ENCODE measurements at places on chromosomes 3 and 15.
A peak's percentile ranks its signal among the peaks of the same experiment; 100 is the strongest.

GRCh38 chr3:40829876-40830275 is 305.1 kb downstream of the ZNF621 start:
- DNase-seq = no peak

DNA sequence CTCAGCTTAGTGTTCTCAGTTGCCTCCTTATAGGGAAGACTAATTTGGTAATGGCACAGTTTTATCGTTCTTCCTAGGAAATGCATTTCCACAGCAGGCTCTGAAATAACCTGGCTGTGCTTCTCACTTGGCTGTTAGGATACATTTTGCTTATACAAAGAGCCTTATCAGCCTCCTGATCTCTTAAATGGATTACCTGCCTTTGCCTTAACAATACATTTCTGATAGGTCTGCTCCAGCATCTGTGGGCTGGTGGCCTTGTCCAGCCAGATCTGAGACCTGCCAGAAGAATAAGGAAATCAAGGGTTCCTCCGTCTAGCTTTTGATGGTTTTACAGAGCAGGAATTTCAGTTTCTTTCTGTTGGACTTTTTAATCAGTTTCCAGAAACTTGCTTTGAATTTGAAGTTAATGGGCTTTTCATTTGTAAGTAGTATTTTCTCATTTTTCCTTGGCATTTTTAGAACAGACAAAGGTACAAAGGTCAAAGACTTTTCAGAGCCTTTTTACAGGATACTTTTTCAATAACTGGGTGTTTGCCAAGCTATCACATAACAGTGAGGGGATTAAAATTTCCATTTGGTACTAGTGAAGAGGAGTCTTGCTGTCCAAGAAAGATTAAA is 116.3 kb downstream of the AKAP13 start:
- DNase-seq = no peak

- DNase-seq = no peak
Measured at GRCh38 chr3:140595295-140595694, 82.6 kb upstream of the TRIM42 start.

DNA sequence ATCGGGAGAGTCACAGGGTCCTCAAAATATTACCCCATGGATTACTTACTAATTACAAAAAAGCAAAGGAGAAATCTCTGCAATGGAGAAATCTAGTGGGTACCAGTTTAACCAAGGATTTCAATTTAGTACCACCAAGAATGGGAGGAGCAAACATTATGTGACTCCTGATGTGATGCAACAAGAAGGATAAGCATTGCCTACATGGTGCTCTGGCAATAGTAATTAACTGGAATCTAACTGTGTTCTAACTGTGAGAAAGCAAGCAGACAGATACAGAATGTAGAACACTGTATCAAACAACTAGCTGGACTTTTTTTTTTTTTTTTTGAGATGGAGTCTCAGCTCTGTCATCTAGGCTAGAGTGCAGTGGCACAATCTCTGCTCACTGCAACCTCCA is 159.2 kb downstream of the TNIK start:
- no peak for DNase-seq

DNA sequence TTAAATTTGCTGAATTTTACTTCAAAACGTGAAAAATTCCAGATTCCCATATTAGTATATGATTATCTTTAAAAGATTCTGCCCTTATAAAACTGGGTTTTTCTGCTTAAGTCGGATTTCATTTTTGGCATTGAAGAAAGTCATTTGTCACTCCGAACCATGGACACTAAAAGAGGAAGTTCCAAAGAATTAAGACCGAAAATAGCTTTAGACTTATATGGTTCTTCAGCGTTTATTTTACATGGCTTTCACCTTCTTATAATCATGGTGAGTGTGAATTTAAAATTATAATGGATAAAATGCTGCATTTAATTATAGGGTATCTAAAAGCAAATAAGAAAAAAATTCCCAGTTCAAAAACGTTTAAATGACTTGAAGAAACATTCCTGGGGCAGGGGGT is 1.0 kb downstream of the C3orf38 start:
- peak; percentile 28 for DNase-seq

GRCh38 chr3:37243820-37244748 is 69.7 kb upstream of the LRRFIP2 start:
- no peak for DNase-seq

- no peak for DNase-seq
Measured at GRCh38 chr3:126969586-126969985, 13.3 kb upstream of the PLXNA1 start.

GRCh38 chr3:194691481-194692283 is 6.0 kb downstream of the FAM43A start:
- no peak for DNase-seq

- DNase-seq = no peak
Measured at GRCh38 chr15:68524753-68525584, 53.8 kb upstream of the CORO2B start.

DNA sequence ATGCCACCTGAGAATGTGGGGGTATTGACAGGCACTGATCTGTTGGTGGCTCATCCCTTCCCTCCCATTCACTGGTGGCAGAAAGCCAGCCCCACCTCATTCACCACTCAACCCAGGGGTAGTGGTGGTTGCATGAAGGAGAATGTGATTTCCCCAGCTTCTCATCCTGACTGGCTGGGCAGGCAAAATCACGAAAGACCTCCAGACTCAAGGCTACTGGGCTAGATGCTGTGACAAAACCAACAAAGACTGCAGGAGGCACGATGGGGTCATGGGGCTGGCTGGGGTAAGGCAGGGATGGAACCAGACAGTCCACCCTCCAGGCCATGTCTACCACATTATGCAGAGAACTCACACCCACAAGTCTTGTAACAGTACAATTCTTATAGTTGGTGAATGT is 33.9 kb downstream of the FSTL1 start:
- DNase-seq = no peak

GRCh38 chr3:70882104-70882503 is 569.7 kb upstream of the MDFIC2 start:
- DNase-seq = no peak

GRCh38 chr3:84717894-84718293 is 240.9 kb upstream of the CADM2 start:
- DNase-seq = no peak

- no peak for DNase-seq
Measured at GRCh38 chr3:36730966-36731365, 33.4 kb downstream of the DCLK3 start.

- DNase-seq = no peak
Measured at GRCh38 chr3:36197151-36197550, 183.2 kb upstream of the STAC start.

DNA sequence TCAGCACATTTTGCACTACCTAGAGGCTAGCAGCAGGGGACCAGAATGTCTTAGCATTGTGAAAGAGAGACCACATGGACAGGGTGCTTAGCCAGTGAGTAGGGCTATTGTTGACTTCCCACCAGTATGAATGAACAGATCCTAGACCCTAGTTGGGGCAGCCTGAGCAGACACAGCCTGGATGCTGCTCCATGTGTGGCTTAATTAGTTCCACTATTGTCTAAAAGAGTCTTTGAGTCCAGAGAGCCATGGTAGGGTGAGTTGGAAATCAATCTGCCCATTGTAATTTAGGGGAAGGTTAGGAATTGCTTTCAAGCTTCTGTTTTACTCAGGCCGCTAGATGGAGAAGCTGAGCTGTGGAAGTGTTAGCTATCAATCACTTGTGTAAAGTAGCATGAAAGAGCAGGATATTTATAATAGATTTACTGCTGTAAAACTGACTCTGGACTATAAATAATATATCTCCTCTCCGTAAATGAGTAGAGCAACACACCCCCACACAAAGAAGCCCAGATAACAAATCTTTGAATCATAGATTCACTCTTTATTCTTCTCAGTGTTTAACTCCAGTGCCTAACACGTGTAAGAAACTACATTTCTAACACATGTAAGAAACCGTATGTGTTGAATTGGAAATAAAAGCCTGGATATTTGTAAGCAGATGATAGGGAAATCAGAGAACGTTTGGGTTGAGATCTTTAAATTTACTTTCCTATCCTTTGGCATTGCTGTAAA is 4.1 kb upstream of the GCSAM start:
- no peak for DNase-seq

DNA sequence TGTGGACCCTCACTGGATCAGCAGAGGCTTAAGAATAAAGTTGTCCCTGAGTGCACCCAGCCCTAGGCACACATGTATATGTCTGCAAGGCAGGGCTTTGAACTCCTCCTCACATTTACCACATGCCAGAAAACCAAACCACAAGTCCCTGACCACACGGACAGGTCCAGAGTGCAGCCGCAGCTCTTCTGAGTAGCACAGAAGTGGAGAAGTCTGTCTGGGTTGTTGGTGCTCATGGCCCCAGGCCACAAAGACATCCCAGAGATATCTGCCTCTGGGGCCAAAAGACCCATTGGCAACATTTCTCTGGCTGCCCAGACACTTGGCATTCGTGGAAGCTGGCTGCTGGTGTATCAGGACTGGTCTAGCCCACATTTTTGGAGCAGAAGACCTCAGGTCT is 17.4 kb downstream of the SUSD5 start:
- DNase-seq = no peak

- no peak for DNase-seq
Measured at GRCh38 chr3:150594150-150594549, 9.0 kb upstream of the SELENOT start.

- DNase-seq = no peak
Measured at GRCh38 chr15:94229591-94230369, 1.6 kb upstream of the MCTP2 start.

GRCh38 chr3:27454914-27455313 is 29.3 kb downstream of the SLC4A7 start:
- no peak for DNase-seq

- peak; percentile 10 for DNase-seq
Measured at GRCh38 chr15:44501768-44502366, 35.1 kb upstream of the EIF3J start.

DNA sequence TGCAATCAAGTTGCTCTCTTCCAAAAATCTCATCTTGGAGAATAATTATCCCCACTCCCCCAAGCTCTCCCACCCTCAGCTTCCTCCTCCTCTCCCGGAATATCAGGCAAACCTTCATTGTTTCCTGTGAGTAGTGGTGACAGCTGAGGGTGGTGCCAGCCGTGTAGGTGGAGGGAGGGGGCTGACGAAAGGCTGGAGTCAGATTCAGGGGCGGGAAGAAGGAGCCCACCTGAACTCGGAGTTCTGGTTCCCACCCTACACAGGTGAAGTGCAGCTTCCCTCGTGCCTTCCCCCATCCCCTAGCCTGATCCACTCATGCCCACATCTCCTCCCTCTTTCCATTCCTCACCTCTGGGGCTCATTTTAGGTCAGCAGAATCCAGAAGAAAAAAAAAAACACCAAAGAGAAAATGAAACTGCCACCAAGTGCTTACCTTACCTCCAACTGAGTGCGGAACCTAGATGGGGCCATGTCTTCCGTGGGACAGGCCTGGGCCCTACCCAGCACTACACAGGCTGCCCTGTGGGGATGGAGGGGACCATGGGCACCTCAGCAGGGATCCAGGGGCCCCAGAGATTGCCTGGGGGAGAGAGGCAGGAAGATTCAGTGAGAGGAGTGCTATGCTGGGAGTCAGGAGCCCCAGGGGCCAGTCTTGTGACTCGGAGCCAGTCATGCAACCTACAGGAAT is 81.3 kb downstream of the ADCY5 start:
- DNase-seq = no peak

DNA sequence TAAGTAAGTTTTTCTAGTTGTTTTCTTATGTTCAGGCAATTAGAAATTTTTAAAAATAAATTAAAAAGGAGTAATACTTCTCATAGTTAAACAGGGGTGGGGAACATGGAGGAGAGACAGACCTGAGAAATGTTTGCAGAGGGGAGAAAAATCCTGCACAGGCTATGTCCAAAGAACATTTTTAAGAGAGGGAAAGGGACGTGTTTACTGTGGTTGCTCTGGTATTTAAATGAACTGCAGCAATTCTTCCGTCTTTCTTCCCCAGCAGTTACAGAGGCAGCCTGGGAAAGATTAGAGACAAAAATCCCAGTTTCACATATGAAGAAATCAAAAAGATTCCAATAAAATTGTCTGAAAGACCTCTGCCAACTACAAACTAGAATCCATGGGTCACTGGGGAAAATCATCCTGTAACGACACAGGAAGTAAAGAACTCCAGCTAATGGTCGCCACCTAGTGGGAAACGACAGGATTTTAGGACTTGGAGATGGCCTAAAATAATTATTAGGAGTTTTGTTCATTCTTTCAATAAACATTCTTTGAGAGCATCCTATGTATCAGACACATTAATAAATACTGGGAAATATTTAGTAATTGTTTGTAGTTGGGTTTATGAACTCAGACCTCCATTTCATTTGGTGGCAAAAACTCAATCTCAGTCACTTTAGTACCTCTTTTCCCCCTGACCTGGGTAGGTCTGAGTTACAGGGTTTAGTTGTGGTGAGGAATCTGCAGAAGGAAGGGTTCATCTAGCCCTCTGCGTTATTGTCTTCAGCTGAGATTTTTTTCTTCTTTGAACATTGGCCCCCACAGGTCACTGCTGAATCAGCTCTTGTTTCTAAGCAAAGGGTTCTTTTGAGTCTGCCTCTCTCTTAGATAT is 69.9 kb upstream of the GOLIM4 start:
- DNase-seq = peak; percentile 37

DNA sequence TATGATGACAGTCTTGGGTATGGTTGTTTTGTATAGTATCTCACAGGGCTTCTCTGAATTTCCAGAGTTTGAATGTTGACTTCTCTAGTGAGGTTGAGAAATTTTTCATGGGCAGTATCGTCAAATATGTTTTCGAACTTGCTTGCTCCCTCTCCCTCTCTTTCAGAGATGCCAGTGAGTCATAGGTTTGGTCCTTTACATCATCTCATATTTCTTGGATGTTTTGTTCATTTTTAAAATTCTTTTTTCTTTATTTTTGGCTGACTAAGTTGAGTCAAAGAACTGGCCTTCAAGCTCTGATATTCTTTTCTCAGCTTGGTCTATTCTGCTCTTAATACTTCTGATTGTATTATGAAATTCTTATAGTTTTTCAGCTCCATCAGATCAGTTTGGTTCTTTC is 282.3 kb upstream of the NECTIN3 start:
- DNase-seq = no peak

- peak; percentile 11 for DNase-seq
Measured at GRCh38 chr15:41782371-41783282, 8.3 kb downstream of the MAPKBP1 start.

DNA sequence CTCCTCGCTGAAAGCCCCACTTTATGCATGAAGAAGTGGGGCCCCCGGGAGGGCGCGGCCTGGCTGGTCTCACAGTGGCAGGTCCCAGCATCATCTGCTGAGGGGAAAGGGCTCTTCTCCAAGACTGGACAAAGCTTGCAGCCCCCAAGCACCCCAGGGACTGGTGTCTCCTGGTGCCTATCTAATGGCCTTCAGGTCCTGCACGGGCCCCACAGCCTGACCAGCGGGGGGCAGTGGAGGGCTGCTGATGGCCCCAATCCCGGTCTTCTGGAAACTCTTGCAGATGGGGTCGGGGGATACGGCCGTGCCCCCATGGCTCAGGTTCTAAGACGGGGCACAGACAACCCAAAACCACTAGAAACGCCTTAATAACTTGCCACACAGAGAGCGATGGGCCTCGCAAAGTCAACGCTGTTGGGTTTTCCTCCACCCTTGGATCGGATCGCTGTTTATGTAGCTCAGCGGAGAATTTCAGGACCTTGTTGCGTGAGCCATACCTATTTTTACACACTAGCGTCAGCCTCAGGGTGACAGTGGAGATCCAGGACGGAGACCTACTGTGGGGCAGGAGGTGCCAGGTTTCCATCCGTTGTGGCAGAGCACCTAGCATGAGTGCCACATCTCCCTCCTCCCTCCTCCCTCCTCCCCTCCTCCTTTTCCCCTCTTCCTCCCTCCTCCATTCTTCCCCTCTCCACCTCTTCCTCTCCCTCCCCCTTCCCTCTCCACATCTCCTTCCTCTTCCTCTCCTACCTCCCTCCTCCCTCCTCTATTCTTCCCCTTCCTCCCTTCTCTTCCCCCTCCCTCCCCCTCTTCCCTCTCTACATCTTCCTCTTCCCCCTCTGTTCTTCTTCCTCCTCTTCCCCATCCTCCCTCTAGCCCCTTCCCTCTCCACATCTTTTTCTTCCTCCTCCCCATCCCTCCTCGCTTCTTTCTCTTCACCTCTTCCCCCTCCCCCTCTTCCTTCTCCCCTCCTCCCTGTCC is 79.3 kb upstream of the ALDH1L1 start:
- no peak for DNase-seq

Measured in GF-D8 (cell line).